ENCODE measurements at places on chromosomes 16 and 17.

- no peak for DNase-seq
Measured at GRCh38 chr16:53998024-53998810, 288.4 kb downstream of the IRX3 start.

DNA sequence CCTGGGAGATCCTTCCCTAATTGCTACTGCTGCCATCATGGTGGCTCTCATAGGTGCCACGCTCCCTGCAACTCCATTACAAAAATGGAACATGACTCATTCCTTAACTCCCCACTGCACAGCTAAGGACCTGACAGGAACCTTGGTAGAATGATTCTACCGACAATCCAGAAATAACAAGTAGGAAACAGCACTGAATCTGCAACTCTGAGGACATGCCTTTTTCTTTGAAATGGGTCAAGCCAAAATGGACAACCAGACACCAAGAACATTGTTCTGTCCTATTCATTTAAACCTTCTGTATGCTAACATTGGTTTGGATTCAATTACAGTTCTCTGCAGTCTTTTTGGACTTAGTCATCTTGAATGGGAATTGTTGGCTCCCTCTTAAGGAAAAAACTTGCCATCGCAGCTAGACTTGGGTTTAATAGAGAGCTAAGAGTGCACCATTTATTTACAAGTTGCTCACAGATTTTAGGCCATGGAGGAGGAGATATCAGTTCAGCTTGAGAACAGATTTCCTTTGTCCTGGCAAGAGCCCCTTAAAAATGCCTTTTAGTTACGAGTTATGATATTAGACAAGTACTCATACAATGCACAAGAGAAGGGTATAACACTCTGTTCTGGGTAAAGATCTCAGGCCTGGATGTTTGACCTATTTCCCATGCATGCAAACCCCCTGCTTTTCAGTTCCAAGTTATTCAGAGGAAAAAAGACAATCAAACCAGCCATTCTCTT lies 20.9 kb upstream of the NSRP1 start:
- peak; percentile 70 for DNase-seq

GRCh38 chr17:7755095-7755890 lies 37.7 kb downstream of the DNAH2 start:
- no peak for DNase-seq

DNA sequence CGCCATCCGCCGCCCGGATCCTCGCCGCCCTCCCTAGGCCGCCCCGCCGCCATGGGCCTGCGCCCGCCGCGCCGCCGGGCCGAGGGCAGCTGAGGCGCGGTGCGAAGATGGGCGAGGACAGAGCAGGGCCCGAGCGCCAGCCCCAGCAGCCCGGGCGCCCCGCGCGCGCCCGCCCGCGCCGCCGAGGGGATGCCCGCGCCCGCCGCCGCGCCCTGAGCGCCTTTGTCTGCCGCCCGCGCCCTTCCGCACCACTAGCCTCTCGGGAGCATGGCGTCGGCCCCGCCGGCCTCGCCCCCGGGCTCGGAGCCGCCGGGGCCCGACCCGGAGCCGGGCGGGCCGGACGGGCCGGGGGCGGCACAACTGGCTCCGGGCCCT lies 278 bp downstream of the RAB11FIP3 start:
- no peak for DNase-seq

DNA sequence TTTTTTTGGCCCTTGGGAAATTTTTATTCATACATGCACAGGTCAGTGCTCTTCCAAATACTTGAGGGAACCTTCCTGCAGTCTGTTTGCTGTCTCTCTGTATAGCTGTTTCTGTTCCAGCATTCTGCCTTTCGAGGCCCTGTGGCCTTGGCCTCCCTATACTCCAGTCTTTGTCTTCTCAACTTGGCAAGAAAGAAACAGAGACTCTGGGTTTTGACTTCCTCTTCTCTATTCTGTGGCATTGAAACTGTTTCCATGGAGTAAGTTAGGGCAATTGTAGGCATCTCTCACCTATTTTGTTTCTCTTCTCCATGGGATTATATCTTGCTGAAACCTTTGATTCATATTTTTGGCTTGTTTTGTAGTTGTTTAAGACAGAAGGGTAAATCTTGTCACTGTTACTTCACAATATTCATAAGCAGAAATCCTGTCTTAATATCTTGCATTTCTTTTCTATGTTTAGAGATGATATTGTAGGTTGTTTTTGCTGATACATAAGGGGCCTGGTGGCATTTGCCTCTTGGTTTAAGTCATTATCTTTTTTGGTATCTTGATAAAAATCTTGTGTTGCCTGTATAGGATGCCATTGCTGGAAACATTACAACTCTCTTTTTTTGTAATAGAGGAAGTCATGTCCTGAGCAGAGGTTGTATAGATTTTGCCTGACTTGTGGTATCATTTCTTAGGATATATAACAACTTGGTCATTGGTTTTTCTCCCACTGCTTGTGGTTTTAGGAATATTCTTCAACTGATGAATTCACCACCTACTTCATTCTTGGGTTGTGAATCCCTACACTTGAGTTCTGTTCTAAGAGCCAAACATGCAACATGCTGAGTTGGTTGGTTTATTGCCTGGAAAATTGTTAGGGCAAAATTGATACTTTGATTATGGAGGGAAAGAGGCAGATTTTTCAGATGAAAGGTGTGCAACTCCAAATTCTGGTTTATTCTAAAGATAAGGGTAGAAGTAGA lies 168.6 kb downstream of the FTO start:
- DNase-seq = peak; percentile 92

GRCh38 chr17:49980703-49981197 lies 11.8 kb downstream of the DLX4 start:
- no peak for DNase-seq

DNA sequence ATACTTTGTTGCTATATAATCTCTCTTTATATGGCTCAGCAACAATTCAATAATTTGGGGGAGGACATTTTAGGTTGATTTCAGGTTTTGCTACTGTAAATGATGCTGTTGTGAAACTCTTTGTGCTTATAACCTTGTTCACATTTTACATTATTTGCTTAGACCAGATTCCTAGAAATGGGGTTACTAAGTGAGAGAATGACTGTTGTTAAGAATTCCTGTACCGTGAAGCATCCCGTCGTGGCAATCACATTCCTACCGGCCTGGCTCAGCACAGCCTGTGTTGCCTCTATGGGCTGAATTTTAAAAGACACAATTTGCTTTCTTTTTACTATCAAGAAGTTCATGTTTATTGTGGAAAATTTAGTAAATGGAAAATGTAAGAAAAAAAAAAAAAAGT lies 31.4 kb downstream of the B9D1 start:
- DNase-seq = peak; percentile 85

DNA sequence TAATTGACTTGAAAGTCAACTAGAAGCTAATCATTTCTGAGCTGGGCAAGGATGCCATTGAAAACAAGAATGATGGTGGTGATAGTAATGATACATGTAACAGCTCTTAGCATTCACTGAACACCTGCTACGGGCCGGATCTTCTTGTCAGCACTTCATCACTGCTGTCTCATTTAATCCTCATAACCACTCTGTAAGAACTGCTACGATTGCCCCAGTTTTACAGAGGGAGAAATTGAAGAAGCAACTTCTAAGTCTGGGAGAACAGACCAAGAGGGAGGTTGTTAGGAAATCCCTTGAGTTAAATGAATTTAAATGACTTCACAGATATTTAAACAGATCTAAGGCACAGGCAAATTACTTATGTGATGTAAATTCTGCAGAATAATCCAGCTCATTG lies 7.0 kb upstream of the GAN start:
- DNase-seq = no peak

- no peak for DNase-seq
Measured at GRCh38 chr16:81456523-81457325, 12.1 kb downstream of the CMIP start.

GRCh38 chr17:57416369-57416768 lies 160.0 kb downstream of the MSI2 start:
- DNase-seq = no peak

GRCh38 chr16:73032541-73033270 lies 15.2 kb downstream of the ZFHX3 start:
- DNase-seq = no peak

DNA sequence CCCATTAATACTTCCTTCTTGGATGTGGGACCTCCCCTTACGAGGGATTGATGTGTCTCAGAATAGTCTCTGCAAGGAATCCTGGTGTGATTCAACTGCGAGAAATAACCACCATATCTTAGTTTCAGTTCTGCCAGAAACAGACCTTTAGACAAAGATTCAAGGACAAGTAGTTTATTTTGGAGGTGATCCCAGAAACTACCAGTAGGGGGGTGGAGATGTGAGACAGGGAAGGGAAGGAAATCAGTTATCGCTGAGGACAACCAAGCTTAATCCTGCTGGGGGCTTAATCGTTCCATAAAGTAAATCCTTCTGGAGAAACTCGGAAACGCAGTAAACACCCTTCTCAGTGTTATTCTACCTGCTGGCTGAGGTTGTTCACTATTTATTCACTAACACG lies 5.0 kb upstream of the SDR42E1 start:
- peak; percentile 75 for DNase-seq

- no peak for DNase-seq
Measured at GRCh38 chr17:75266316-75267152, 4.5 kb downstream of the MIF4GD start.

DNA sequence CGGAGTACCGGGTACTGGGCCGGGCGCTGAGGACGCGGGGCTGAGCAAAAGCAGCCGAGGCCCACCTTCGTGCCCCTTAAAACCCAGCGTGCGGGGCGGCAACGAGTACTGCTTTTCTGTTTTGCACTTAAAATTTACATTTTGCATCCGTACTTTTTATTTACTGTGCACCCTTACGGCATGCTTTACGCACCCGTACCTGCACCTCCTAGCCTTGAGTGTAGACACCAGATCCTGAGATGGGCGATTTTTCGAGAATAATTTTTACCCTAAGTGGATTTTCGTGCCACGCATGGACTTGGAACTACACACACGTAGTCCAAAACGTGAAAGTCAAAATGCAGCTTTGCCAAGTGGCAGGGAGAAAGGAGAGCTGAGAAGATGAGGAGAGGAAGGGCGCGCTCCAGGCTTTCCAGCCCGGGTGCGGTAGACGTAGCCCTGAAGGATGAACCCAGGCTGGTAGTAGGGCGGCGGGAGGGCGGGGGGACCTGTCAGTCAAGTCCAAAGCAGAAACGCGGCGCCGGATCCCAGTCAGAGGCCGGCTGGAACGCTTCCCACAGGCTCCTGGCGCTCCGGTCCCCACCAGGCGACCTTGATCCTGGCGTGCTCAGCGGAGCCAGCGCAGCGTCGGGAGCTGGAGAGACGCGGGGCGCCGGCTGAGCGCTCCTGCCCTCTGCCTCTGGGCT lies 1.2 kb upstream of the CBLN1 start:
- DNase-seq = no peak

GRCh38 chr17:37769050-37769449 lies 24.2 kb upstream of the HNF1B start:
- DNase-seq = no peak

DNA sequence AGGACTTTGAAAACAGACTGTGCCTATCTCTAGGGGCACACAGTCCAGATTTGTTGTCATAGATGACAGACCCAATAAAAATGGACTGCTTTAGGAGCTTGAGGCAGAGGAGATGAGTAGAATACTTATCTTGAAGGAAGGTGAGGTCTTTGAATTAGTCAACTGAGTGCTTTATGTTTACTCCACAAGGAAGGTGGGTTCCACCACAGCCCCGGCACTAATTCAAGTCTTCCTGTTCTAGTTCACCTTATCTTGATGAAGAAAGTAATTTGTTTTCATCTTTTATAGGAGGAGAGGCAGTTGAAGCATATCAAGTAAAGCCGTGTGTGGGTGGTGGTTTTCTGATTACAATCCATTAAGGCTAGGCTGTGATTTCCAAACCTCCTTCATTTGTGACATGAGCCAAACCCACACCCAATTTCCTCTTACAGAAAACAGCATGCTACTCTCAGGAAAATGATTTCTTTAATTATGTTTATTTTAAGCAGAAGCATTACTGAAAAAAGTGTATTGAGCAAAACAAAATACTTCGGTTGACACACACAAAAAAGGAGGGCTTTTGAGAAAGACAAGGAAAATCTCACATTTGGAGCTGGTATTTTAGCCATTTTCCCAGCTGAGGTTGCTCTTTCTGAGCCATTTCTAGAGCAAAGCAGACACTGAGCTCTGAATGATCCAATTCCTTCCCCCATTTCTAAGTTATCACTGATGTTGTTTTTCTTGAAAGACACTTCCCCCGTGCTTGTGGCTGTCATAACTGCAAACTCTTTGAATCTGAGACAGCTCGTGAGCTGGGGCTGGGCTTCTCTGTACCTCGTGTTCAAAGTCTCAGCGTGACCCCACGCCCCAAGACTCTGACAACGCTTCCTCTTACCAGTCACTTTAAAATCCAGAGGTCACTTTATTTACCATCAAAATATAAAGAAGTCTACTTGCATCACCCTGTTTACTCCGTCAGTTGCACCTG lies 35.4 kb downstream of the CDRT15 start:
- peak; percentile 9 for DNase-seq

- peak; percentile 72 for DNase-seq
Measured at GRCh38 chr17:69501591-69502468, 87.3 kb downstream of the MAP2K6 start.

GRCh38 chr16:25093208-25094061 lies 18.1 kb upstream of the LCMT1 start:
- no peak for DNase-seq

GRCh38 chr16:6557353-6558023 lies 775.2 kb upstream of the RBFOX1 start:
- no peak for DNase-seq

GRCh38 chr16:9840761-9841665 lies 341.2 kb downstream of the GRIN2A start:
- DNase-seq = no peak

- no peak for DNase-seq
Measured at GRCh38 chr16:73268366-73268993, 220.6 kb upstream of the ZFHX3 start.

GRCh38 chr17:38602956-38603785 lies 2.6 kb downstream of the SRCIN1 start:
- no peak for DNase-seq

DNA sequence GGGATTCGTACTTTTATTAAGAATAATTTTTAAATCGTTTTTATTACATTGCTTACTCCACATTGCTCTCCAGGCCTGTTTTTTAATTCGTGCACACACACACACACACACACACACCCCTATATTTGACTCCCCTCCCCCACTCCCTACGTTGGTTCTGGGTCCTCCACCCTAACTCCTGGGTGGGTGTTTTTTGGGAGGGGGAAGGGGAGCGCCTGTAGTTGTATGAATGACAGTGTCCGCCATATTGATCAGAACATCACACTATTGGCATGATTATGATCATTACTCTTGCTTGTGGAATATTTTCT lies 1.3 kb downstream of the GNAO1 start:
- no peak for DNase-seq

DNA sequence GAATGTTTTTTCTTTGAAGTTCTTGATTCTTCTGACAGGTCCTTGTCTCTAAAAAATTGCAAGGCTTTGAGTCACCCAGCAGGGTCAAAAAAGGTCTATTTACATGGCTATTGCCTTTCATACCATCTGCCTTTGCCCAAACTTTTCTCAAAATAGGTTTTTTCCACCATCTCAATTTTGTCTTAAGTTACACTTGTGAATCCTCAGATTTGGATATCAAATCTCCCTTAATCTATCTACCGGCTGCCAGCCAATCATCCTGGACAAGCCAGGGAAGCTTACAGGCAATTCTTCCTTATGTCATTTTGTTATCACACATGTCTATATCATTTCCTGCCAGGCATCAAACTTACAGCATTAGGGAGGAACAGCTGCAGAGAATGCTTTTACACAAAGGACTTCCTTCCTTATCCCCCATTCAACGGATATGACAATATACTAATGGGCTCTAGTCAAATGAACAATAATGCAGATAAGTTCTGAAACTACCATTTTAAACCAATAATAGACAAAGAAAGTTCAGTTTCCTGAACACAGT lies 104.1 kb upstream of the CORO6 start:
- peak; percentile 22 for DNase-seq

- peak; percentile 20 for DNase-seq
Measured at GRCh38 chr16:67104061-67104460, 5.7 kb upstream of the PHAF1 start.

- peak; percentile 54 for DNase-seq
Measured at GRCh38 chr17:12459736-12460135, 206.0 kb upstream of the MYOCD start.
